Anterior cingulate cortex (tissue), 58 donors: ENCODE measurements at places on chromosomes 7 and 10.

- DNase-seq = no peak
Measured at GRCh38 chr7:46089281-46089680, 168.2 kb upstream of the IGFBP3 start.

GRCh38 chr7:151696721-151697514, 177.2 kb upstream of the RHEB start:
- DNase-seq = no peak

GRCh38 chr10:101489355-101489754, 98.7 kb downstream of the POLL start:
- no peak for DNase-seq

DNA sequence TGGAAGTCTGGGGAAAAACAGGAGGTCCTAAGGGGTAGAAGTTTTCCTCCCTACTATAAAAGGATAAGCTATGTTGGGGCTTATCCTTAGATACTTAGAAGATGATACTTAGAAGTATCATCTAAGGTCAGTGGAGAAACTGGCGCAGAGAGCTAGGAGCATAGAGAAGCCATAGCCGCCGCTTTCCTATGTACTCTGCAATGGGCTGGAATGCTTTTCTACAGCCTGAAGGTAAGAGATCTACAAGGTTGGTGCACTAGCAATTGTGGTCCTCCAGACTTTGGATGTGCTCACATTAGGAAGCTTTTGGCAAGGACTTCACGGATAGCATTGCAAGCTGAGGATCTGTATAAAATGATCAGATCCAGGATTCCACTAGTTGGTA, 12.4 kb upstream of the OPTN start:
- DNase-seq = no peak

- no peak for DNase-seq
Measured at GRCh38 chr7:36521133-36521532, 131.5 kb downstream of the ANLN start.
